ENCODE measurements at places on chromosomes 1 and 21. TPM values are rescaled to one million over a fixed set of nuclear protein-coding genes. Genes with fewer than 3 reads are reported as not detected.

DNA sequence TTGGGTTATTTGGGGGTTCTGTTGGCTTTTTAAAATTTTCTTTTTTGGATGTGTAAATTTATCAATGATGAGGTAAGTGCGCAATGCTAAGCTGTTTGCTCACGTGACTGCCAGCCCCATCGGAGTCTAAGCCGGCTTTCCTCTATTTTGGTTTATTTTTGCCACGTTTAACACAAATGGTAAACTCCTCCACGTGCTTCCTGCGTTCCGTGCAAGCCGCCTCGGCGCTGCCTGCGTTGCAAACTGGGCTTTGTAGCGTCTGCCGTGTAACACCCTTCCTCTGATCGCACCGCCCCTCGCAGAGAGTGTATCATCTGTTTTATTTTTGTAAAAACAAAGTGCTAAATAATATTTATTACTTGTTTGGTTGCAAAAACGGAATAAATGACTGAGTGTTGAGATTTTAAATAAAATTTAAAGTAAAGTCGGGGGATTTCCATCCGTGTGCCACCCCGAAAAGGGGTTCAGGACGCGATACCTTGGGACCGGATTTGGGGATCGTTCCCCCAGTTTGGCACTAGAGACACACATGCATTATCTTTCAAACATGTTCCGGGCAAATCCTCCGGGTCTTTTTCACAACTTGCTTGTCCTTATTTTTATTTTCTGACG lies 3.1 kb downstream of the OLIG2 start:
- DNase-seq: no peak

- peak; percentile 67 for DNase-seq
Measured at GRCh38 chr1:119865627-119866026, 30.7 kb downstream of the ADAM30 start.

Gene S100A12
- total RNA-seq: 14.9 TPM

DNA sequence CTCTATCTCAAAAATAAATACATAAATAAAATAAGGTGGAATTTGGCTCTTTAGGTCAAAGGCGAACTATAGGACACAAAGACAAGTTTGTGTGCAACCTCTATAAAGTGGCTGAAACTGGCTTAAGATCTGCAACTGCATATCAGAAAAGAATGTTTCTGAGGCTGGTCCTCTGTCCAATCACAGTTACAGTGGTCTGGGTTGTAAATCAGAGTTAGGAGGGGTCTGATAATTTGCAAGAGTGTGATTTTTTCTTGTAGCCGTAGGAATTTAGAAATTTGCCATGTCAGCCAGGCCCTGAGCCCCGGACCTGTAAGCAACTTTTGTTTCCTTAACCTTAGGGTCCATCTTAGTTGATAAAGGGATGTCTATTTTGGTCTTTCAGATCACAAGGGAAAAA lies 27.8 kb downstream of the CMPK1 start:
- DNase-seq: no peak

DNA sequence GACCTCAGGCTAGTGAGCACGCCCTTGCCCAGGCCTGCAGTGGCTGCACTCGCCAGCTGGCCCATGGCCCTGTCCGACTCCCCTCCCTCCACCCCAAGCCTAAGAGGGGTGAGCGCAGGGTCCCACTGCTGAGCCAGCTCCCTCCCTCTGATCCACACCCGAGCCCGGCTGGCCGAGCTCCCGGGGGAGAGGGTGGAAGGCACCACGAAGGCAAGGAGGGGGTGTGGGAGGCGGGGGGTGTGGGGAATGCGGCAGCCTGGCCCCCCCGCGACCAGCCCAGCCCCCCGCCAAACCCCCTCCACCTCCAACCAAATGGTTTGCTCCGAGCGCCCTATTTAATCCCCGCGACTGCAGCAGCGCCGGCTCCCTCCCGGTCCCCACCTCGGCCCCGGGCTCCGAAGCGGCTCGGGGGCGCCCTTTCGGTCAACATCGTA lies at the start of gene CADM3:
Gene CADM3, plus strand, starts transcription at position 362 of the 434 bp plus-strand sequence. CDS start 151 bp downstream, outside the sequence.
- DNase-seq: peak; percentile 22

Gene TFF1
- total RNA-seq: 0.83 TPM

Gene PSRC1
- total RNA-seq: 4.7 TPM

GRCh38 chr1:175410560-175410959 lies 218.0 kb upstream of the KIAA0040 start:
- no peak for DNase-seq

DNA sequence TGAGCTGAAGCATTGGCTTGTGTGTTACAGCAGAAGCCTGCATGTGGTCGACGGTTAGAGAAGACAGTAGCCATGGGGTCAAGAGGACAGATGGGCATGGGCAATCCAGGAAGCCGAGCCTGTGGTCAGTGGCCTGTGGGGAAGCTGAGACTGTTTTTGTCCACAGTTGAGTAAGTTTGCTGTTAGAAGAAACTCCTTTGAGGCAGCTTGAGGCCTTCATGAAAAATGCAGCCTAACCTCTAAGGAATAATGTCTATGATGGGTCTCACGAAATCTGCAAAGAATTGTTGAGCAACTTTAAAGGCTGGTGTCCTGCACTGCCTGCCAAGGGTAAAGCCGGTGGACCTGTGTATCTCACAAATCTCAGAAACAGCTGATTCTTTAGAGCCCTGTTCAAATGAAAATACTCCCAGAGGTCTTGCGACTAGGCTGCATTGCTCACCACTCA lies 322.4 kb downstream of the SETD4 start:
- DNase-seq: no peak

DNA sequence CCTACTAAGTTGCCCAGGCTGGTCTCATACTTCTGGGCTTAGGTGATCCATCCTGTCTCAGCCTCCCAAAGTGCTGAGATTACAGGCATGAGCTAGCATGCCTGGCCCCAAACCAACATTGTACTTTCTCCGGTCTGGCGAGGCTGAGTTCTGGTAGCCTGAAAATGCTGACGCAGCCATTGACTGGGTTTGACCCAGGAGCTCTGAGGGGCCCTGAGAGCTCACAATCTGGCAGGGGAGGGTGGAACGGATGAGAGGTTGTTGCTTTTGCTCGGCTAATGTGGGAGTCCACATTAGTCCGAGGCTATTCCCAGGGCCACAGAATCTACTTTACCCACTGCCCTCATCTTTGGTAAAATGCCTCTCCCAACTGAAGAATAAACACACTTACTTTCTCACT lies 35.1 kb upstream of the PARP1 start:
- DNase-seq: peak; percentile 27

Gene VSIG8
- total RNA-seq: 0.23 TPM

Gene TMEM52
- total RNA-seq: 6.1 TPM

GRCh38 chr1:245579881-245580280 lies 425.1 kb downstream of the KIF26B start:
- no peak for DNase-seq

All from lung (tissue), 17 donors.